ENCODE measurements at places on chromosomes 2 and 18. TPM values are rescaled to one million over a fixed set of nuclear protein-coding genes. Genes with fewer than 3 reads are reported as not detected.
A peak's percentile ranks its signal among the peaks of the same experiment; 100 is the strongest.

FAM161A gene
- 21.7 TPM for total RNA-seq

CREG2 gene
- 0.03 TPM for total RNA-seq

GRCh38 chr2:10036095-10036884 is 7.1 kb upstream of the KLF11 start:
- DNase-seq, result peak; percentile 67

- DNase-seq, result no peak
Observed at GRCh38 chr2:198880986-198881385, 576.8 kb downstream of the SATB2 start.

- DNase-seq, result no peak
Observed at GRCh38 chr2:237911363-237912017, 52.1 kb downstream of the RAMP1 start.

WNT6 gene
- total RNA-seq, result not detected

GRCh38 chr2:231709981-231710798 is 1.9 kb downstream of the PTMA start:
- DNase-seq, result peak; percentile 75

DNA sequence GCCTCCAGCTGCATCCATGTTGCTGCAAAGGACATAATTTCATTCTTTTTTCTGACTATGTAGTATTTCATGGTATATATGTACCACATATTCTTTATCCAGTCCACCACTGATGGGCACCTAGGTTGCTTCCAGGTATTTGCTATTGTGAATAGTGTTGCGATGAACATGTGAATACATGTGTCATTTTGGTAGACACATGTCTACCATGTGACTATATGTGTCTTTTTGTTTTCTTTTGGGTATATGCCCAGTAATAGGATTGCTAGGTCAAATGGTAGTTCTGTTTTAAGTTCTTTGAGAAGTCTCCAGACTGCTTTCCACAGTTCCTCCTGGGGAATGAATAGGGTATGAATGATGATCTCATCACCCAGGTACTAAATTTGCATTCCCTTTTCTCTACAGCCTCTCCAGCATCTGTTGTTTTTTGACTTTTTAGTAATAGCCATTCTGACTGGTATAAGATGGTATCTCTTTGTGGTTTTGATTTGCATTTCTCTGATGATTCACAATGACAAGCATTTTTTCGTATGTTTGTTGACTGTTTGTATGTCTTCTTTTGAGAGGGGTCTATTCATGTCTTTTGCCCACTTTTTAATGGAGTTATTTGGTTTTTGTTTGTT is 35.6 kb upstream of the FEZ2 start:
- DNase-seq, result no peak

GRCh38 chr18:14117606-14118005 is 14.6 kb downstream of the ZNF519 start:
- no peak for DNase-seq

SOWAHC gene
- total RNA-seq, result 8.5 TPM

PRKAG3 gene
- total RNA-seq, result not detected

VWC2L gene
- not detected for total RNA-seq

DNA sequence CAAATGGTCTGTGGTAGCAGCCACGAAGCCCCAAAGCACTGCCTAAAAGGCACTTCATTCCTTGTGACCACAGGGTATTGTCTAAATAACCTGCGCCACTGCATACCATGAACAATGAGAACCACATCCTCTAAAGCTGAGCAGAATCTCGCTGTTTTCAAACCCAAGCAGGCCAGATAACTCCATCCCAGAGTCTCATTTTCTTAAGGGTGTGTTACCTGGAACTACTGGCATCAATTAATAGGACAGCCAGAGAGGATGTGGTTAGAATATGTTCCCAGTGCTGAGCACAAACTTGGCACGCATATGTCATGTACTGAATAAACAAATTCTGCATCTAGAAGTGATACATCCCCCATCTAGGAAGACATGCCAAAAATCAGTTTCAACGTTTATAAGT is 13.0 kb downstream of the VPS4B start:
- no peak for DNase-seq

GRCh38 chr2:66576561-66577320 is 141.8 kb downstream of the MEIS1 start:
- no peak for DNase-seq

- no peak for DNase-seq
Observed at GRCh38 chr2:104501342-104501741, 352.6 kb upstream of the POU3F3 start.

GRCh38 chr2:62297624-62298010 is 101.7 kb downstream of the B3GNT2 start:
- peak; percentile 72 for DNase-seq

RBBP8 gene
- total RNA-seq, result 45.8 TPM

ZAP70 gene
- total RNA-seq, result not detected

GRCh38 chr2:219442256-219443015 is 7.8 kb downstream of the SPEG start:
- DNase-seq, result no peak

PLCD4 gene
- total RNA-seq, result 0.32 TPM

- no peak for DNase-seq
Observed at GRCh38 chr2:109537565-109538222, 76.1 kb downstream of the SEPTIN10 start.

GRCh38 chr2:221780281-221780688 is 208.2 kb upstream of the EPHA4 start:
- no peak for DNase-seq

DNA sequence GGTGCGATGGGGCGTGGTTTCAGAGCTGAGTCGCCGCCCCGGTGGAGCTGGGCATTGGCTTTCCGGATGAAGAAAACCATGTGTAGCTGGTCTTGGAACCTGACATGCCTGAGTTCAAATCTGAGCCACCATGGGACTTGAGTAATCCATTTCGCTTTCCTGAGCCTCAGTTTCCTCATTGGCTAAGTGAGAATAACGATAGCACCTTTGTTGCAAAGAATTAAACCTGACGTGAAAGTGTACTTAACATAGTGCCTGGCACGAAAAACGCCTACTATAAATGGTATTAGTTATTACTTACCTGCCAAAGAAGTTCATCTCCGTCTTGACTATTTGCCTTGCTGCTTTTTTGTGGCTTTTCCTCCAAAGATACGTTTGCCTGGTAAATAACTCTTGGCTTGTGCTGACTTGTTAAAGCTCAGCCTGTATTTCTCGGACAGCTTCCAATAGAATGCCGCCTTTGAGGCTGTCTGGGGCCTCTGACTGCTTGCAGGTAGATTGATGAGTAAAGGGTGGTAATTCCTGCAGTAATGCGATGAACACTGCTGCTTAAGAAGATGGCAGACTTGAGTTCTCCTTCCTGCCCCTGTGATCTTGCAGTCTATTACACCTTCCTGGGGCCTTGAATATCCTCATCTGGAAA is 1.3 kb downstream of the CDCA7 start:
- no peak for DNase-seq

GRCh38 chr2:124908411-124908810 is 883.3 kb downstream of the CNTNAP5 start:
- no peak for DNase-seq

GRCh38 chr2:37867166-37867565 is 57.9 kb upstream of the RMDN2 start:
- no peak for DNase-seq

- no peak for DNase-seq
Observed at GRCh38 chr2:189486237-189486770, 45.0 kb downstream of the WDR75 start.

DNA sequence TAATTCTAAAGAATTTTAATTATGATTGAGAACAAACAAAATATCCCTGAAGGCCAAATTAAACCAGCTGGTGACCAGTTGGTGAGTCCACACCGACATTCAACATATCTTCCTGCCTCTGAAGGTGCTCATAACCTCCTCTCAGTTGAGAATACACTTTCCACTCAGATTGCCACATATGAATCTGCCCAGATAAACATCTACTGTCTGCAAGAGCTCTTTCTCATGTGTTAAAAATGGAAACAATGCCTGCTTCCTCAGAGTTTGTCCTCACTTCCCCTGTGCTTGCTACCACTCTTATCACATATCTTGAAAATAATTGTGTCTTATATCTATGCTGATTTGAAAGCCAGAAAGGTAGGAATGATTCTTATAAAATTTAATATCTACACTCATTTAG is 177.7 kb upstream of the GULP1 start:
- no peak for DNase-seq

DNA sequence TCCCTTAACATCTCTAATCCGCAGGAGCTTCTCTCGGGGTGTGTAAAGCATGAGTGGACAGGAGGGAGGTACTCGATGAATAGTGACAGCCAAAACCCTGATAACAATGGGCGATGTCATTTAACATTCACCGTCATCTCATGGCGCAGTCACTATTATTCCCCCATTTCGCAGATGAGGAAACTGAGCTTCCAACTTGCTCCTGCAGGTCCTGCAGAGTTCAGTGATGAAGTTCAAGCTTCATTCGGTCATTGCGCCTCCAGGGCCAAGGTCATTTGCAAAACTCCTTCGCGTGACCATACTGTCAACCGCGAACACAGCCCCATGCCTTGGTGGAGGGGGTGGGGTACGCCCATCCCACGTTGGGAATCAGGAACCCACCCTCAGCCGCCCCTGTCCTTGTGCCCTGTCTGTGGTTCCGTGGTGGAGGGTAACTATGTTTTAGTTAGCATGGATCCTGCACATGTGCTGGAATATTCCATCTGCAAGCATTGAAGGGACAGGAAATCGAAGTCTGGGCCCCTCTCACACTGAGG is 215.5 kb downstream of the TFCP2L1 start:
- DNase-seq, result no peak

PMAIP1 gene
- total RNA-seq, result 8.0 TPM

- DNase-seq, result peak; percentile 76
Observed at GRCh38 chr18:61322265-61322873, 10.9 kb upstream of the CDH20 start.

GRCh38 chr18:42977982-42978637 is 137.4 kb downstream of the RIT2 start:
- DNase-seq, result no peak

DNA sequence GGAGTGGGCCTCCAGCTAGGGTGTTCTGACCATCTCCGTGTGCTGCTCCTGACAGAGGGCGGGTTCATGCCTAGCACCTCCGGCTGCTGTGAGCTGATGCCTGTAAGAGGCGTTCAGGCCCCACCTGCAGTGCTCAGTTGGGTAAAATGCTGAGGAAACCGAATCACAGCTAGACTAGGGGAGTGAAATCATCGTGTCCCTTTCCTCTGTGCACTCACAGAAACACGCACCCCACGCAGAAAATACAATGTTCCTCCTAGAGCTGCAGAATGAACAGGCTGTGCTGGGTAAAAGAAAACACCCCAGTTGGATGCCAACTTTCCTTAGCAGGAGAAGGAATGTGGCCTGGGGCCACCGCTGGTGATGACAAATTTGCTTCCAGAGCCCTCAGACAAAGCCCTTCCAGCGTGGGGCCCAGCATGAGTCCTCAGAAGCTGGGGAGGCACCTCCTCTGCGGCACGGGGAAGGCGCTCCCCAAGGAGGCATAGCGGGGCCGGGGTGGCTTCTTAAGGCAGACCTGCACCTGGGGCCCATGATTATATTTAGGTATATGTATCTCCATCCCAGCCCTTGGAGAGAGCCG is 16.3 kb upstream of the ARHGEF4 start:
- DNase-seq, result no peak

GRCh38 chr2:130878316-130878715 is 41.6 kb downstream of the ARHGEF4 start:
- no peak for DNase-seq

GRCh38 chr2:72185206-72185605 is 37.5 kb upstream of the CYP26B1 start:
- DNase-seq, result no peak

- no peak for DNase-seq
Observed at GRCh38 chr2:234388591-234388990, 108.3 kb downstream of the ARL4C start.

- no peak for DNase-seq
Observed at GRCh38 chr2:112669667-112670066, 23.9 kb downstream of the SLC20A1 start.

TCF23 gene
- total RNA-seq, result not detected

RTP5 gene
- total RNA-seq, result not detected

- no peak for DNase-seq
Observed at GRCh38 chr2:143321994-143322393, 192.8 kb downstream of the ARHGAP15 start.

DNA sequence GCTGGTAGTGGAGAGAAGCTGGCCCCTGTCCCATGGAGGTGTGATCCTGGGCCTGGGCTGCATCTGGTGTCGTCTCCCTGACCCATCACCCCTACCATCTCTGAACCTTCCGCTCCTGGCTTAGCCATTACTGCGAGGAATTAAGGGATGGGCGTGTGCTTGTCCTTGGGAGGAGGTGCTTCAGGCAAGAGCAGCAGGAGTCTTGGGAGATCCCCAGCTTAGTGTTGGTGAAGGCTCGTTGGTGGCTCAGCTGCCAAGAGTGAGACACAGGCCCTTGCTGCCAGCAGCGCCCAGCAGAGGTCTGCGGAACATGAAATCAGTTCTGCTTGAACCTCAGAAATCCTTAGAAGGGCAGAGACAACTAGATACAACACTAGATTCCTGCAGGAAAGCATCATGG is 59.9 kb upstream of the TGFA start:
- no peak for DNase-seq

GREB1L gene
- total RNA-seq, result 0.50 TPM

ARHGEF4 gene
- total RNA-seq, result 2.9 TPM

DNA sequence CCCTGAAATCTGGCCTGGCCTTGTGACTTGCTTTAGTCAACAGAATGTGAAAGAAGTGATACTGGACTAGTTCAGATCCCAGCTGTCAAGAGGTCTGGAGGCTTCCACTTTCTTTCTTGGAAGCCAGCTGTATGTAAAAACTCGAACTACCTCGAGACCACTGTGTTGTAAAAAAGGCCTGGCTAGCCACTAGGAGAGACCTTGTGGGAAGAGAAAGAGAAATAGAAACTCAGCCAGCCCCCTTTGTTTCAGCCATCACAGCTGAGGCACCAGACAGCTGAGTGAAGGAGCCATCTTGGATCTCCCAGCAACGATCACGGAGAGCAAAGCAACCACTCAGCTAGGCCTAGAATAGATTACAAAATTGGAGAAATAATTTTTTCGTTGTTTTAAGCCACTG is 324.9 kb upstream of the TCF4 start:
- DNase-seq, result no peak

DNA sequence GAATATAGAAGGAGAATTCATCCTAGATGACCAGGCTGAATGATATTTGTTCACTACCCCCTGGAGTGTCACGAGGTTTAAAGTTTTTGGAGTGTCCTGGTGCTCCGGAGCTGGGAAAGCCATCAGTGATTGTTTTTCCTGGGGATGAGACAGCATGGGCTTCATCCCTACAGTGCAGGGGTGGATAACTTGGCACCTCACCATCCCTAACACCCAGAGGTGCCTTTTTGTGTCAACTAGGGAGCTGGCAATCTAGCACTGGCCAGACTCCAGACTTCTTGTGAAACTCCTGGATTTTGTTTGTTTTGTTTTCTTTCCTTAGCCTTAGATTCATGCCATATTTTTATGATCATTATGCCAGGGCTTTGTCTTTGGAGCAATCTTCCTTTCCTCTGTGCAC is 164.8 kb downstream of the PRKCE start:
- DNase-seq, result no peak

- no peak for DNase-seq
Observed at GRCh38 chr18:24991141-24992060, 360.6 kb downstream of the ZNF521 start.

CIB4 gene
- not detected for total RNA-seq

DNA sequence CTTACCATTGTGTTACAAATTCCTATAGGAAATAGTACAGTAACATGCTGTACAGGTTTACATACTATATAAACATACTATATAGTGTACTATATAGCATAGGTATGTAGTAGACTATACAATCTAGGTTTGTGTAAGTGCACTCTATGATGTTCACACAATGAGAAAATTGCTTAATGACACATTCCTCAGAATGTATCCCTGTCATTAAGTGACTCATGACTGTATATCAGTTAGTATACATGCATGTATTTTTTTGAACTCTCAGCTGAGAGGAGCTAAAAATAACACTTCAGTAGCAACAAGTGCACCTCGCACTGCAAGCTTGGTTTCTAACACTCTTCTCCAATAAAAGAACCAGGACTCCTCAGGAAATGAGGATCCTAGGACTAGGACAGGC is 19.5 kb upstream of the ASXL3 start:
- no peak for DNase-seq

Measured in SK-MEL-5 (cell line).